Kidney epithelial cell (primary cell): ENCODE measurements at places on chromosomes 3 and 15. TPM values are rescaled to one million over a fixed set of nuclear protein-coding genes. Genes with fewer than 3 reads are reported as not detected.

Gene CDHR4
- not detected in 2 replicates for total RNA-seq

Gene KIF15
- total RNA-seq: 2.2 and 6.9 TPM in 2 replicates

Gene USP19
- total RNA-seq: 55.2 and 62.6 TPM in 2 replicates

Gene TTLL13
- total RNA-seq: 0.41 TPM in 1 of 2 replicates, not detected in the other

Gene UNC13C
- 0.14 and 0.21 TPM in 2 replicates for total RNA-seq

Gene GOLGA6L7
- total RNA-seq: not detected in 2 replicates

Gene CD86
- not detected in 2 replicates for total RNA-seq

Gene TF
- under 0.01 TPM in 1 of 2 replicates, not detected in the other for total RNA-seq

Gene ACP3
- total RNA-seq: 0.46 and 1.8 TPM in 2 replicates

Gene SAXO2
- total RNA-seq: 0.79 and 0.96 TPM in 2 replicates

Gene KCNMB2
- total RNA-seq: 3.6 TPM in 1 of 2 replicates, not detected in the other

Gene EBLN2
- total RNA-seq: 1.1 and 3.1 TPM in 2 replicates

Gene CHL1
- total RNA-seq: 0.27 and 0.33 TPM in 2 replicates

Gene TMEM212
- not detected in 2 replicates for total RNA-seq

Gene ACVR2B
- total RNA-seq: 16.1 and 18.7 TPM in 2 replicates

Gene XXYLT1
- total RNA-seq: 18.7 and 20.2 TPM in 2 replicates

Gene EFCC1
- 0.14 TPM in 1 of 2 replicates, not detected in the other for total RNA-seq

Gene TBCCD1
- total RNA-seq: 10.3 and 16.1 TPM in 2 replicates

Gene AHSG
- total RNA-seq: not detected in 2 replicates

Gene STARD5
- total RNA-seq: 1.1 and 1.2 TPM in 2 replicates

Gene ROBO2
- 1.4 and 3.9 TPM in 2 replicates for total RNA-seq
